Lung (tissue), 17 donors: ENCODE measurements at places on chromosomes 16 and 17.
A peak's percentile ranks its signal among the peaks of the same experiment; 100 is the strongest.

- DNase-seq, result no peak
These were observed 68.9 kb downstream of the KCNJ2 start for GRCh38 chr17:70238228-70238627.

- DNase-seq, result peak; percentile 72
These were observed 20.6 kb upstream of the SNTB2 start for GRCh38 chr16:69166221-69166833.

DNA sequence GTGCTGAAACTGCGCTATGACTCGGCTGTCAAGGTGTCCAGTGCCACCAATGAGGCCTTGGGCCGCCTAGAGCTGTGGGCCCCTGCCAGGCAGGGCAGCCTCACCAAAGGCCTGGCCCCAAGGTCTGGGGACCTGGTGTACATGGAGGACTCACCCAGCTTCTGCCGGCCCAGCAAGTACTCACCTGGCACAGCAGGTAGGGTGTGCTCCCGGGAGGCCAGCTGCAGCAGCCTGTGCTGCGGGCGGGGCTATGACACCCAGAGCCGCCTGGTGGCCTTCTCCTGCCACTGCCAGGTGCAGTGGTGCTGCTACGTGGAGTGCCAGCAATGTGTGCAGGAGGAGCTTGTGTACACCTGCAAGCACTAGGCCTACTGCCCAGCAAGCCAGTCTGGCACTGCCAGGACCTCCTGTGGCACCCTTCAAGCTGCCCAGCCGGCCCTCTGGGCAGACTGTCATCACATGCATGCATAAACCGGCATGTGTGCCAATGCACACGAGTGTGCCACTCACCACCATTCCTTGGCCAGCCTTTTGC, 25.0 kb downstream of the WNT9B start:
- no peak for DNase-seq

DNA sequence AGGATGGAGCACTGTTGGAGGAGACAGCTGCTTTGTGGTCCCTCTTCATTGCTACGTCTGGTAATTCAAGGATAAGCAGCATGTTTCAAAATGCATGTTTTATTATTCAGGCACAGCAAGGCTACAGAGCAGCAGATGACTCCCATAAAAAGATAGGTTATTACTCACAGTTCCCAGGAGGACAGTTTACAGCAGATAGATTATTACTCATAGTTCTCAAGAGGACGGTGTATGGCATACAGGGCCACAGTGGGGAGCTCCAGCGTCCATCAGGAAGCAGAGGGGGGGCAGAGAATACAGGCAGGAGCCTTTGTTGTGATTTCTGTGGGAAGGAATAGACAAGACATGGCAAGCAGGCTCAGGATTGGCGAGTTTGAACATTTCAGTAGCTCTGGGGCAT, 72.9 kb downstream of the DNAH9 start:
- DNase-seq, result no peak

GRCh38 chr17:80380555-80381002, 34.4 kb upstream of the ENDOV start:
- peak; percentile 32 for DNase-seq
